ENCODE measurements at places on chromosomes 1 and 21. TPM values are rescaled to one million over a fixed set of nuclear protein-coding genes. Genes with fewer than 3 reads are reported as not detected.

- H3K36me3 ChIP-seq, result no peaks in the 10 kb centered on the region
- peaks cover 10% of the 10 kb centered on the region for H3K4me1 ChIP-seq
- H3K27me3 ChIP-seq, result peaks cover 9% of the 10 kb centered on the region
- no peak for DNase-seq
- H3K27ac ChIP-seq, result no peak overlapping the region
- no peak overlapping the region for H3K4me3 ChIP-seq
These were observed 30.5 kb downstream of the RHBG start for GRCh38 chr1:156399355-156400125.

GRCh38 chr1:67586596-67586995 lies 98.4 kb upstream of the GADD45A start:
- H3K4me3 ChIP-seq, result no peak overlapping the region
- no peaks in the 10 kb centered on the region for H3K36me3 ChIP-seq
- no peak overlapping the region for H3K27ac ChIP-seq
- peaks cover 12% of the 10 kb centered on the region for H3K4me1 ChIP-seq
- no peak for DNase-seq
- H3K27me3 ChIP-seq, result no peaks in the 10 kb centered on the region

DNA sequence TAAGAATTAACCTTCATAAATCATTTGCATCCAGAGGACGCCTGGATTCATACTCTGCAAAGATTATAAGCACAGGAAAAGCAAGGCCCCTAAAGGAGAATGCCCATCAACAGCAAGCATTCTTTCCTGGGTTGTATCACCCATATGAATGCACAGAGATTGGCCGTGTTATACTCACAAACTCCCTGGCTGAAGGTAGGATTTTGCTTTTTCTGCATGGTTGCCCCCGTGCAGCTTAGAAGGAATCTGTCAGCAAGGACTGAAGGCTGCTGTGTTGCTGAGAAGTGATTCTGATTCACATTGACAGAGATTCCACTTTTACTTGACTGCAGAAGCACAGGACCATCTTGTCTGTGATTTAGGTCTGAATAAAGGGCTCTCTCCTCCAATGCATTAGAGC lies 283.0 kb downstream of the LRRIQ3 start:
- no peak overlapping the region for H3K27ac ChIP-seq
- H3K27me3 ChIP-seq, result peaks cover 3% of the 10 kb centered on the region
- no peak overlapping the region for H3K4me3 ChIP-seq

GRCh38 chr1:198929111-198929604 lies 290.3 kb downstream of the PTPRC start:
- peak overlapping the region; percentile 6 for H3K27ac ChIP-seq
- peak overlapping the region; percentile 38 for H3K4me3 ChIP-seq
- no peaks in the 10 kb centered on the region for H3K27me3 ChIP-seq

GRCh38 chr1:204480515-204480914 lies 14.1 kb downstream of the PIK3C2B start:
- no peaks in the 10 kb centered on the region for H3K27me3 ChIP-seq
- no peaks in the 10 kb centered on the region for H3K36me3 ChIP-seq
- H3K4me3 ChIP-seq, result no peak overlapping the region
- DNase-seq, result no peak
- H3K4me1 ChIP-seq, result peaks cover 36% of the 10 kb centered on the region

Gene C1QB
- total RNA-seq, result not detected

DNA sequence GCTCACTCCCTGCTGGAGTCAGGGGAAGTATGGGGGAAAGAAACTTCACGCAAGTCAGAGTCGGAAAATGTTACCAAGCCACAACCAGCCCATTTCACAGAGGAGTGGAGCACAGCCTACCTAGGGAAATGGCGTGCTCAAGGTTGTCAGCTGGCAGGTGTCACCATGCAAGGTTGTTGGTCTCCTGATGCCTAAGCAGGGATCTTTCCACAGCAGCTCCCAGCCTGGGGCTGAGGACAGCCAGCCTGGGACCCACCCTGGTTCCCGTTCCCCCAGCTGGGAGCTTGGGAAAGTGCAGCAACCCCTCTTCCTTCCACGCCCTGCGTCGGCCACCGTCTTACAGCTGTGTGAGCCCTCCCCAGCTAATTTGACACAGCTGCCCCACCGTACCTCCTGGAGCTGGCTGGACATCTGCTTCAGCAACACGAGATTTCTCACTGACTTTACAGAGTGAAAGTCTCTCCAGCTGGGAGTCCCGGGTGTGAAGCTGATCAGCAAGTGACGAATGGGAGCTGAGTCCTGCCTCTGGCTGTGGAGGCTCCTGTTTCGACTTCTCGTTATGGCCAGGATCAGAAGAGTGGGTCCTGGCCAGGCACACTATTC lies 224.6 kb upstream of the RAB4A start:
- no peak overlapping the region for H3K4me3 ChIP-seq
- no peak for DNase-seq
- H3K4me1 ChIP-seq, result peaks cover 2% of the 10 kb centered on the region
- no peaks in the 10 kb centered on the region for H3K27me3 ChIP-seq

DNA sequence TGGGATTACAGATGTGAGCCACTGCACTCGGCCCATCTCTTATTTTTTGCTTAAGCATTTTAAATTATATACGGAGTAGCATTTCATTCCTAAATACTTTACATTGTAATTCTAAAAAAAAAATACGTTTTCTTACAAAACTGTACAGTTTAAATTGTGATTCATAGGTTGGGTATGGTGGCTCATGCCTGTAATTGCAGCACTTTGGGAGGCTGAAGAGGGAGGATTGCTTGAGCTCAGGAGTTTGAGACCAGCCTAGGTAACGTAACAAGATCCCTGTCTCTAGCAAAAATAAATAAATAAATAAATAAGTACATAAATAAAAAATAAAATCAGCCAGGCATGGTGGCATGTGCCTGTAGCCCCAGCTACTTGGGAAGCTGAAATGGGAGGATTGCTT lies 24.6 kb downstream of the TBCE start:
- H3K4me1 ChIP-seq, result no peaks in the 10 kb centered on the region
- no peak for DNase-seq
- no peaks in the 10 kb centered on the region for H3K27me3 ChIP-seq
- no peak overlapping the region for H3K27ac ChIP-seq
- H3K36me3 ChIP-seq, result peaks cover 19% of the 10 kb centered on the region
- no peak overlapping the region for H3K4me3 ChIP-seq

- no peak for DNase-seq
- H3K27ac ChIP-seq, result no peak overlapping the region
- no peaks in the 10 kb centered on the region for H3K36me3 ChIP-seq
- no peak overlapping the region for H3K4me3 ChIP-seq
- H3K27me3 ChIP-seq, result peaks cover 2% of the 10 kb centered on the region
These were observed 45.5 kb upstream of the WNT4 start for GRCh38 chr1:22188436-22188835.

DNA sequence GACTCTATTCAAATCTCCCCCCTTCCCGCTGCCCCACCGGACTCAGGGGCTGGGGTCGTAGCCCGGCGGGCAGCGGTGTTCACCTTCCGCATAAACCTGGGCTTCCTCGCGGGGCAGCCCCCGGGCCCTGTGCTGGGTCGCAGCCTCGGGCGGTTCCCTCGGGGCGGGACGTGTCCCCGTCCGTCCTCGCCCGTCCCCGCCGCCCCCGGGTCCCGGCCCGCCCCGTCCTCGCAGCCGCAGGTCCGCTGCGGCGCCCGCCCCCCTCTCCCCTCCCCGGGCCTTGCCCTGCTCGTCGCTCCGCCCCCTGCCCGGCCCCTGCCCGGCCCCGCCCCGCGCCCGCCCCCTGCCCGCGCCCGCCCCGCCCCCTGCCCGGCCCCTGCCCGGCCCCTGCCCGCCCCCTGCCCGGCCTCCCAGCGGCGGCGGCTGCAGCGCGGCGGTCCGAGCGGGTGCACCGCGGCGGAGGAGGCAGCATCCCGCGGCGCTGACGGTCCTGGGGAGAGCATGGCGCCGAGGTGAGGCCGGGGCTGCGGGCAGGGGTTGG lies at the start of gene COL18A1:
Gene COL18A1 (plus strand): TSS at position 436 of the 541 bp plus-strand sequence. CDS start 66 bp downstream, at position 502.
- peak within 1 kb of the TSS; percentile 76 for H3K4me3 ChIP-seq
- peaks cover 18% of the 10 kb centered on the region for H3K27me3 ChIP-seq
- H3K4me1 ChIP-seq, result peaks cover 47% of the 10 kb centered on the region
- peaks cover 6% of the 10 kb centered on the region for H3K36me3 ChIP-seq
- DNase-seq, result peak; percentile 57

Gene ERVH48-1
- 4.5 TPM for total RNA-seq

- DNase-seq, result no peak
- H3K27me3 ChIP-seq, result no peaks in the 10 kb centered on the region
- no peaks in the 10 kb centered on the region for H3K4me1 ChIP-seq
- H3K4me3 ChIP-seq, result no peak overlapping the region
These were observed 37.3 kb downstream of the CHAF1B start for GRCh38 chr21:36422279-36423098.

DNA sequence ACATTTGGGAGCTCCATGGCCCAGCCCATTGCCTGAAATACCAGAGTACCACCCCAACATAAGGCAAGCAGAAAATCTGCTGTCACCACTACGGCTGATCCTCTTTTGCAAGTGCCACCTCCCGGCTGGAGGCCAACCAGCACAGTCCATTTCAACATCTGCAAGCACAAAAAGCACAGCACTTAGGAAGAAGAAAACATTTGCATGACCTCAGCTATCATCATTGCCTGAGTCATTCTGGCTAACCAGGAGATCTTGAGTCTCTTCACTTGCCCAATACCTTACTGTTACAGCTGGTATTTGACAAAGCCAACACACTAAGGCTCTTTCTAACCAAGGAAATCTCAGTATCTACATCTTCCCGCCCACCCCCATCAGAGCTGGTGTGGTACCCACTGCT lies 55.9 kb downstream of the NEK7 start:
- H3K4me1 ChIP-seq, result no peaks in the 10 kb centered on the region
- peaks cover 57% of the 10 kb centered on the region for H3K36me3 ChIP-seq
- no peak for DNase-seq
- H3K27ac ChIP-seq, result no peak overlapping the region
- no peak overlapping the region for H3K4me3 ChIP-seq

GRCh38 chr1:151828921-151829320 lies 2.7 kb downstream of the RORC start:
- H3K27me3 ChIP-seq, result peaks cover 3% of the 10 kb centered on the region
- no peak overlapping the region for H3K4me3 ChIP-seq
- no peaks in the 10 kb centered on the region for H3K36me3 ChIP-seq
- H3K4me1 ChIP-seq, result peaks cover 10% of the 10 kb centered on the region

Gene MNDA
- not detected for total RNA-seq

DNA sequence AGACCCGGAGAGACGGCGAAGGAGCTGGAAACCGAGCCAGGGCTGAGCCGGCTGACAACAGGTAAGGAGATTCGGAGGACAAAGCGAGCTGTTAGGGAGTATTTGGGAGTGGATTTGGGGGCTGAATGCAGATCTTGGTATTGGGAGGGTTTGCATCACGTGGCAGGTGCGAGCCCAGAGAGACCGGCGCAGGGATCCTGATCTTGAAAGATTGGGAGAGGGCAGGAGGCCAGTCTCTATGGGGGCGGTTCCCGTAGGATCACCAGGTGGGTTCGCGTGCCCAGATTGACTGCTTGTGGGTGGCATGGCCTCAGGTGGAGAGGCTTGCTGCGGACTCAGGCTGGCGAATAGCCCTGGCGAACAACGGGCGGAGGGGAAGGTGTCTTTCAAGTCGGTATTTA lies 204 bp downstream of the CIART start:
- H3K27ac ChIP-seq, result peak overlapping the region; percentile 87
- H3K4me3 ChIP-seq, result peak overlapping the region; percentile 74
- H3K4me1 ChIP-seq, result peaks cover 34% of the 10 kb centered on the region
- peak; percentile 53 for DNase-seq
- H3K36me3 ChIP-seq, result peaks cover 12% of the 10 kb centered on the region

DNA sequence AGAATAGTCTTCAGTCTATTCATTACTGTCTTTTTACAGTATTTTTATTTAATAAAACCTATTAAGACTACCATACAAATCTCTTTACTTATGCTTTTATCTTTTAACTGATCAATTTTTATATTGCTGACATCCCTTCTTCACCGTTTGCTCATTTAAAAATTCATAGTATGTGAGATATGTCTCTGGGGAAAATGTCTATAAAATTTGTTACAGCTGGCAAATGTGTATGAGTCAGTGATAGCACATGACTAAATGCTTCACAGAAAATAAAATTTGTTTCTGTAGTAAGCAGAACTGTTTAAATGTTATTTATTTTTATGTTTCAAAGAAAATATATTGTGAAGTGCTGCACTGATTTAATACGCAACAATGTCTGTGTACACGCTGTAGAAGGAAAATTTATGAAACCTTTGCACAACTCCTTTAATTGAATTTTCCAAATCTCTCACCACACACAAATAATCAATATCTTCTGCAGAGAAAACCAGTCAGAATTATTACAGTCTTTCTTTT lies 74.2 kb downstream of the ITGB3BP start:
- DNase-seq, result no peak
- peaks cover 3% of the 10 kb centered on the region for H3K36me3 ChIP-seq
- no peak overlapping the region for H3K27ac ChIP-seq
- no peak overlapping the region for H3K4me3 ChIP-seq

All from mesothelial cell of epicardium (in vitro differentiated cells).